ENCODE measurements at places on chromosomes 2 and 18. TPM values are rescaled to one million over a fixed set of nuclear protein-coding genes. Genes with fewer than 3 reads are reported as not detected.

GRCh38 chr2:215356948-215357461 is 45.1 kb downstream of the ATIC start:
- no peak for DNase-seq

- DNase-seq: no peak
These were observed 42.9 kb downstream of the ARHGEF33 start for GRCh38 chr2:38932586-38932985.

DNA sequence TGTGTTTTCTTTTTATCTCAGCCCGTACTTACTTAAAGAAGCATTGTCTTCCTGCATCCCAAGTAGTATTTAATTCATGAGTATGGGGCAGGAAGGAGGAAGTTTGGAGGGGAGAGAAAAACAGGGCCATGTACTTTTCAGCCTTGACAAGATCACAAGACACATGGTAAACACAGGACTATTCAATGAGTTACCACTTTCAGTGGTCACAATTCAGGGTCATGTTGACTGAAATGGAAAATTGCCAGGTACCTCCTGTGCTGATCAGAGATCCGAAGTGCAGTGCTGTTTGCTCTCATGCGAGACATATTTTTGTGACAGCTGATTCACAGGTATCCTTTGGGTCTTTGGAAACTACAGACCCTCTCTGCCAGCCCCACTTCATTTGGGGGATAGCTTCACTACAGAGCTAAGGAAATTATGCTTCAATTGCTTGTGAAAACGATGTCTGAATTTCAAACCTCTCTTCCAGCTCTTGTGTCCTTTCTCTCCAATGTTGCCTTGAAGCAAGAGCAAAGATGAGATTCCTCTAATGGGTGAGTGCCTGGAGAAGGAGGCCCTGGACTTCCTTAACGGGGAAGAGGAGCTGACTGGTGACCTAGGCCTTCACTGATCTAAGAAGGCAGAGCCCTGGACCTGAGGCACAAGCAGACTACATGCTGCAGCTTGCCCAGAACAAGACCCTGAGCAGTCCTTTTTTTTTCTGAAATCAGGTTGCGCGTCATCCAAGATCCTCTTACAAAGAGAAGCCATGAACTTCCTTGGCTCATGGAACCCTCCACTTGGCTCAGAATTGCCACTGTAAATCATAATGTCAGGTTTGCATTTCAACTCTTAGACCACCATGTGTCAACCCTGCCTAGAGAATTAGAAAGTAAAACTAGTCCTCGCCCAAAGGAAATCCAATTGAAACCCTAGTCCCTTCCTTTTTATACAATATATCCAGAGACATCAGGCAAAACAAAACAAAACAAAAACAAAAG is 44.1 kb downstream of the EVA1A start:
- DNase-seq: no peak

DNA sequence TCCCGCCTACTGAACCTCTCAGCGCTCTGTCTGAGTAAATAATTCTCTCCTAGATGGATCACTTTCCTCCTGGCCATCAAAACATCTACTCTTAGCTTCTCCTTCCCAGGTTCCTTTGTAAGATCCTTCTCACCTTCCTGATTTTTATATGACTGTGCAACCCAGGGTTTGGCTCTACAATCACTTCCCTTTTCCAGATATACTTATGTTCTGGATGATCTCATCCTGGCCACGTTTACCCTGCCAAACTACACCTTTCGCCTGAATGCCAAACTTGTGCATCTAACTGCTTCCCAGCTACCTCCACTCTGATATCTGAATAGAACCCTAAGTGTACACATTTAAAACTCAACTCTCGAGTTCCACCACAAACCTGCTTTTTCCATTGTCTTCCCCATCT is 290.5 kb upstream of the REV1 start:
- no peak for DNase-seq

DNA sequence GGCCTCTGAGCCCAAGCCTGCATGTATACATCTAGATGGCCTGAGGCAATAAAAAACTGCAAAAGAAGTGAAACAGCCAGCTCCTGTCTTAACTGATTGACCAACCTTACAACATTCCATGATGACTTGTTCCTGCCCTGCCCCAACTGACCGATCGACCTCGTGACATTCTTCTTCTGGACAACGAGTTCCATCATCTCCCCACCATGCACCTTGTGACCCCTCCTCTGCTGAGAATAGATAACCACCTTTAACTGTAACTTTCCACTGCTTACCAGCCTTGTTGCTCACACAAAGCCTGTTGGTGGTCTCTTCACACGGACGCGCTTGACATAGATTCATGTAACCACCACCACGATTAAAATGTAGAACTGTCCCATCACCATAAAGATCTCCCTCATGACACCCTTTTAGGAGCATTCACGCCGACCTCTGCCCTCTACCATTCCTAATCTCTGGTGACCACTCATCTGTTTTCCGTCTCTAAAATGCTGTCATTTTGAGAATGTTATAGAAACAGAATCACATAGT is 120.1 kb upstream of the REV1 start:
- no peak for DNase-seq

GRCh38 chr18:24989760-24990593 is 362.0 kb downstream of the ZNF521 start:
- DNase-seq: no peak

- DNase-seq: no peak
These were observed 340.5 kb downstream of the PARD3B start for GRCh38 chr2:204885747-204886146.

DNA sequence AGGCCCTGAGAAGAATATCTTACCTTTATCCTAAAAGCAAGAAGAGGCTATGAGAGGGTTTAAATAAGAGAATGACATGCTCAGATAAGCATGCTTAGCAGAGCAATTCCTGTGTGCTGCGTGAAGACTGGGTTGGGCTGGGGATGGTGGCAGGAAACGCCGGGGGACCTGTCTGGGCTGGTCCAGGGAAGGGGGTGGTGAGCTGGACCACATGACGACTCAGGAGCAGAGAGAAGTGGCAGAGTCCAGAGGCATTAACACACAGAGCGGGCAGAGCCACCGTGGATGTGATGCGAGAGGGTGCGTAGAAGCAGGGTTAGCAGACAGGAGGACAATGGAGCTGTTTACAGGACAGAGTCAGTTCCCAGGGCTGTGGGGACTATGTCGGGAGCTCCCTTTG is 84.5 kb downstream of the ZBTB7C start:
- DNase-seq: no peak

DNA sequence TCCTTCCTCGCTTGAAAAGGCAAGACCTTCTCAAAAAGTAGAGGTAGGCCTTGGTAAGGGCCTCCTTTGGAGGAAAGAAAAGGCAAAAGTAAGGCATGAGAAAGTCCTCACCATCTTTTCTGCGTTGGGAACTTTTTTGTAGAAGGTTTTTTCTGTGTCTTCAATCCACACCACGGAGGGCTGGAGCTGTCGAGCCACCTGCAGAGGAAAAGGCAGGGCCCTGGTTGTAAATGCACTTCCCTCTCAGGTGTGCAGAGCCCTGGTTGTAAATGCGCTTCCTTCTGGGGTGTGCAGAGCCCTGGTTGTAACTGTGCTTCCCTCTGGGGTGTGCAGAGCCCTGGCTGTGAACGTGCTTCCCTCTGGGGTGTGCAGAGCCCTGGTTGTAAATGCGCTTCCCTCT is 80.2 kb upstream of the ASB18 start:
- no peak for DNase-seq

DNA sequence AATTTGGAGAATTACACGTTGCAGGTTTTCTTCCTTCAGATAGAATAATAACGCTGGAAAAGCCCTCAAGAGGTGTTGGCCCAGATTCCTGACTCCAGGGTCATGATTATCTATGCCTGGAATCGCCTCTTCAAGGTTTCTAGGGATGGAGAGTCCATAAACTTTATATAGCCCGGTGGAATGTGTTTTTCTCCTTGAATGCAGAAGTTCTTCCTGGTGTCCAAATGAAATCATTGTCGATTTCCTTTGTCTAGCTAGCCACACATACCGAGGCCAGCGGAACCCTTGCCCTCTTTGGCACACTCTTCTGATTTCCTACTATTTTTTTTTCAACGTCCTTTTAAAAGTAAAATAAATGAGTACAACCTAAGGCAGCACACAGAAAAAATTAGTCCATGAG is 117.8 kb downstream of the PID1 start:
- no peak for DNase-seq

DNA sequence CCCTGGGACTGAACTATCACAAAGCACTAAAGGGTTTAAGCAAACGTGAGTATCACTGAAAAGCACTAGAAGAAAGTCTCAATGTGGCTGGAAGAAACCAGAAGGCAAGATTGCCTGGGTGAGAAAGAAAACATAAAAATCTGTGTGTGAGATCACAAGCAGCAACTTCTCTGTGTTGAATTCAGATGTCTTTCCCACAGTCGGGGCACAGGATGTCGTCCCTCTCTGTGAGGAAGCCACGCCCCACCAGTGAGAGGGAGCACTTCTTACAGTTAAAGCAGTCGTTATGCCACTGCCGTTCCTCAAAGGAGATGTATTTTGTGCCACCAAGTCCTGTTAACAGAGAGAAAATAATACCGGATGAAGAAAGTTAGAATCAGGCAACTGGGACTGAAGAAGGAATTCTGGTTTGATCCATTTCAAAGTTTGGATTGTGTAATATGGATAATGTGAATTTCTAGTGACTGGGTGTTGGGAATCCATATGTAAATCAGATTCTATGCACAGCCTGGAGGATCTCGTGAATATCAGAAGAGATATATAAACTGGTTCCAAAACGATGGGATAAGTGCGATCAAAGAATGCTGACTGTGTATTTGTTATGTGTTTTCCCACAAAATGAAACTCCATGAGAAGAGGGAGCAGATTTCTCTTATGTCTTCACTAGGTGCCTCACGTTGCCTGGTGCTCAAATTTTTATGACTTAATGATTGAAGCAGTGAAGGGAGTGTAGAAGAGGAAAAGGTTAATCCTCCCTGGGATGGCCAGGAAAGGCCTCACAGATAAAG is 24.0 kb downstream of the C2orf49 start:
- no peak for DNase-seq

GRCh38 chr2:111633643-111634042 is 250.3 kb downstream of the ANAPC1 start:
- no peak for DNase-seq

- no peak for DNase-seq
These were observed 12.5 kb downstream of the TACR1 start for GRCh38 chr2:75186821-75187220.

GRCh38 chr2:54773838-54774237 is 50.4 kb downstream of the EML6 start:
- DNase-seq: no peak

DNA sequence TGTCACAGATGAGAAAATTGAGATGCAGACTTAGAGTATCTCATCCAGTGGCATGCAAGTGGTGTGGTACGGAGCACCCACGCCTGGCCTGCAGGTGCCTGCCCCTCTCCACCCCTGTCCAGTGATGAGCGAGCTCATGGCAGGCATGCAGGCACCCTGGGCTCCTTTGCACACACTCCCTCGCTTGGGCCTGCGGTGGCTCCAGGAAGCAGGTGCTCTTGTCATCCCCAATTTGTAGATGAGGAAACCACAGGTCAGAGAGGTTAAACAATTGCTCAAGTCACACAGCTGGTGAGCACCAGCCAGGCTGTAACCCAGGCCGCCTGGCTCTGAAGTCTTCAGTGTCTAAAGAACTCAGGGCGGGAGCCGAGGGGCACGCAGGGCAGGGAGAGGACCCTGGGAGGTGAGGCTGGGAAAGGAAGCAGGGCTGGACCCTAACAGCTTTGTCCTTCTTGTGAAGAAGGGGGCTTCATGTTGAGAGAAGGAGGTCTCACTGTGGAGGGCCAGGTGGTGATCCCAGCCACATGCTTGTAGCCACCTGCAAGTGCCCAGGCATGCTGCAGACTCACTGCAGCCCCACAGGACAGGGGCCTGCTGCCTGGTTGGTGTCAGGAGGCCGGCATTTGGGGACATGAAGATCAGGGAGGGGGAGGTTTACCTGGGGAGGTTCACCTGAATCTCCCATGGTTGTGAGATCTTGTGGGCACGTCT is 166.2 kb downstream of the SH3RF3 start:
- DNase-seq: no peak

DNA sequence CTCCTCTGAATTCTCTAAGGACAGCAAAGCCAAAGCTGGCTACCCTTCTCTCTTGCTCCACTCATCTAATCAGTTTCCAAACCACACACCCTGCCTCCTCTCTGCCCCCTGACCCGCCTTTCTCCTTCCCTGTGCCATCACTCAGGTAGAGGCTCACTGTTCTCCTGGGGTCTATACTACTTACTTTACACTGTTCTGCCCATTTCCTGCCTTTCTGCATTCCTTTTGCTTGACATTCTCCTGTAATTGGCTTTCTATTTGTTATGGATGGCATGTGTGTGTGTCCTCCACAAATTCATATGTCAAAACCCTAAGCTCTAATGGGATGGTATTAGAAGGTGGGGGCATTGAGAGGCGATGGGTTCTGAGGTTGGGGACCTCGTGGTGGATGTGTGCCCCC is 675.2 kb upstream of the ID2 start:
- no peak for DNase-seq

- no peak for DNase-seq
These were observed 13.2 kb downstream of the MROH2A start for GRCh38 chr2:233791151-233791882.

DNA sequence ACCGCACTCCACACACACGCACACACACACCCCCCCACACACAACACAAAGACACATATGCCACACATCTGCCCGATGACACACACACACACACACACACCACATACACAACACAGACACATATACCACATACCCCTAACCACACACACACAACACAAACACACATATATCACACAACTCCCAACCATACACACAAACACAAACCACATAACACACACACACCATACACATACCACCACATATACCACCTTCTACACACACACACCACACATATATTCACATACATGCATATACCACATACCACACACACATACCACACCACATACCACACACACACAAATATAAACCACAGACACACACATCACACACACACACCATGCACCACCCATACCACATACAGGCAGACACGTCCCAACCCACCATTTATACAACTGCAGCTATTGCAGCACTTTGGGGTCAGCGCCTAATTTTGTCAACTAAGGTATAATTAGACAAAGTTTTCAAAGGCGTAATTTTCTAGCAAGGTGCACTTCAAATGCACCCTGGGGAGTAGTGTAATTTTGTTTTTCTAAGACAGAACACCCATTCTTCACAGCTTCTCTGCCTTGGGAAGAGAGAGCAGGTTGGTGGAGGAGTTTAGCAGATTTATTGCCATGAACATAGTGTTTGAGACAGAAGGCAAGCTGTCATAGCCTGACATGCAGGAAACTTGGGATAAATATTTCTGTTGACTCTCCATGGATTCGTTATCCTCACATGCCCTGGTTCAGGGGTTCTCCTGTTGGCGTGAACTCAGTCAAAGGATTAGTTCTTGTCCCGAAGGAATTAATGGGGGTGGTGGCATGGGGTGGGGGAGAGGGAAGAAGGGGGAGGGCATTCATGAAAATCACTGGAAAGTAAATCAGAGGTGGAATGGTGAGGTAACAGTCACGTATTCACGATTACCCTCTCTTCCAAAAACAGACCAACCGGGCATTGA is 416.1 kb downstream of the LPIN1 start:
- no peak for DNase-seq

- DNase-seq: peak; percentile 45
These were observed 12.4 kb downstream of the ASB1 start for GRCh38 chr2:238438856-238439849.

Gene SERPINB3
- total RNA-seq: not detected

Gene KIAA1328
- total RNA-seq: 14.4 TPM

Gene POTEJ
- not detected for total RNA-seq

Gene BAZ2B
- 73.8 TPM for total RNA-seq

Gene TRIM43
- total RNA-seq: not detected

Gene DPP10
- not detected for total RNA-seq

Gene DNAH7
- total RNA-seq: 0.68 TPM

Gene ANKRD53
- total RNA-seq: 0.49 TPM
